ENCODE measurements at places on chromosomes 2 and 18.

- no peak for DNase-seq
Observed at GRCh38 chr18:10686308-10686707, 160.5 kb downstream of the NAPG start.

DNA sequence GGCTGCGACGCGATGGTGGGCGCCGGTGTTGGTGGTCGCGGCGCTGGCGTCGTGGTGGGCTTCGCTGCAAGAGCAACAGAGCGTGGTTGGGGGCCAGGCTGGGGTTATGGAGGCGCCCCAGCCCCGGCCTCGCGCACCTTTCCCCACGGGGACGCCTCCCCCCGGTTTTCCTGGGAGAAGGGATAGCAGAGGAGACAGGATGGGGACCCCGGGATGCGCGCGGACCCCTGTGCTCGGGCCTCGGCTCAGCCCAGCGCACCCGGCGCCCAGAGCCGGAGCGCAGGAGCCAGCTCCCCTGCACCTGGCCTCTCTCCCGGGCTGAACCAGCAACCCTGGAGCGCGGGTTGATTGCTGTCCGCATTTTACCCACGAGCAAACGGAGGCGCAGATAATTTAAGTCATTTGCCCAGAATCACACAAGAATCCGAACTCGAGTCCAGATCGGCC is 1.0 kb downstream of the CD8A start:
- DNase-seq: no peak

DNA sequence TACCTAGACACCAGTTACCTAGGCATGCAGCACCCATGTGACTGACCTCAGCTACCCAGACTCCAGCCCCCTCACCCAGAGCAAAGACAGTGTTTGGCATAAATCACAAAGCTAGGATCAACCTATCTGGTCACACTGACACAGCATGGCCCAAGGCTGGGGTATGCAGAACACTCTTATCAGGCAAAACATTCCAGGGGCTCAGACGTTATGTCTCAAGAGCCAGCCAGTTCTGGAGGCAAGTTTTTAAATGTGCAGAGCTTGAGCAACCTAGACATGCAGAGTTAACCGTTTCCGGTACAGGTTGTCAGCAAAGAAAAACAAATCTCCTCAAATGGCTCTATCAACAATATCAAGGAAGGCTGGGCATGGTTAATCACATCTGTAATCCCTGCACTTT is 92.8 kb downstream of the AP1S3 start:
- DNase-seq: no peak

DNA sequence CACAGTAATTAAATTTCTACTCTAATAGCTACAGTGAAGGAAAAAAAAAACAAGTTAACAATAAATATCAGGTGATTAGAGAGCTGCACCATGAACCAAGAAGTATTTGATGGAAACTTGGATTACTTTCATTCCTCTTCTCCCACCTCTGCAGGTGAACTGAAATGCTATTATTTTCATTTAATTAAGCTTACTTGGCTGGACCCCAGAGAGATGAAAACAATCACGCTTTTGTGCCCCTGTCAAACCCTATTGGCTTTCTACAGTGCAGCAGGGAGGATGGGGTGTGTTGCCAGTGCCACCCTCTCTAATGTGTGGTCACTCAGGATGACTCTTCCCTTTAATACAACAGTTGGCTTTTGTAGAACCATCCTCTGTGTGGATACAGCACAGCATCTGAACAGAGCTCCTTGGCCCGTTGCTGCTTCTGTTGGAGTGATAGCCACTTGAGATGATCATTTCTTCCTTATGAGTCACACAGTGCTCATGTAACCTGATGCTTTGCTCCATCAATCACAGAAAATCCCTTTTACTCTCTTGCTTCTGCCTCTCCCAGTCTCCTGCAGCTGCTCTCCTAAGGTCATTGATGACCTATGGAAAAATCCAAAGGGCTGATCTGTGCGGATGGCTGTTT is 5.5 kb upstream of the ARL4C start:
- DNase-seq: no peak

DNA sequence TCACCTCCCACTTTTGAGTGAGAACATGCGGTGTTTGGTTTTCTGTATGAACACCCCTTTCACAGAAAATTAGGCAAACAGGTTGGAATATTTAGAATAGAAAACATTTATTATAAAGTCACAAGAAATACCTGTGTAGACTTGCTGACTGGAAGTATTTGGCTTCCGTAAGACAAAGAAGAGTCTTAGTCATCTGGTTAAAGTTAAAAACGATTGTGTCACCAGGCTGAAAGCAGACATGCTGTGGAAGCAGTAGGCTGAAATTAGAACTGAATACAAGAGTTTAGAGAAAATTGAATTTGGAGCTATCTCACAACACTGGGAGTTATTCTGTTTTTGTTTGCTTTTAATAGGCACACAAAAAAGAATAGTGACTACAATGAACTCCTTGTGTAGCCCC is 16.2 kb upstream of the CLASP1 start:
- no peak for DNase-seq

- DNase-seq: no peak
Observed at GRCh38 chr2:230658877-230659652, 53.6 kb upstream of the CAB39 start.

DNA sequence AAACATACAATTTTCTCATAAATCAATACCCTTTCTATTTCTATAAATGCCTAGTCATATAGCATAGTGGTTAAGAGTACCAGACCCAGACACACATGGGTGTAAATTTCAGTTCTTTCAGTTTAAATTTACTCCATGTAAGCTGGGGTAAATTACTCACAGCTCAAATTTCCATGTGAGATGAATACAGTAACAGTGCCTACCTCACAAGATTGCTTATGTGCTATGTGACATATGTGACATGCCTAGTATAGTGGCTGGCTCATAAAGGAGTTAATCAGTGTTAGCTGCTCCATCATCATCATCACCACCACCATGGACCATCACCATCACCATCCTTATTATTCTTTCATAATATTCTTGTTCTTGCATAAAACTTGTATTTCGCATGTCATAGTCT is 61.6 kb upstream of the CD302 start:
- DNase-seq: no peak

DNA sequence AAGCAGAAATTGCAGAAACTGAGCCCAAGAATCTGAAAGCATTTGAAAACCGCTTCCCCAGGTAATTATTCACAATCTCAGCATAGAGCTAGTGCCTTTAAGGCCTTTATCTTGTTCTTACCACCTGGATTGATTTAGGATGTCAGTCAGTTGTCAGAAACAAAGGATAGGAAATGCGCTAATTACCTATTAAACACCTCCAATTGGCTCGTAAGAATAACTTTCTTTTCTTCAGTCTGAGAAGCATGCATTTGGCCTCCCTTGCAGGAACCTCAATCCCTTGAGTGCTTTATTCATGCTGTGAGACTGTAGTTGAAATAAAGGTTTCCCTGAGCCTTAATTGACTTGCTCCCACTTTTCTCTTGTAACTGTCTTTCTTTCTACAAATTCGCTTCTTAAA is 400.3 kb upstream of the LRATD1 start:
- DNase-seq: no peak

DNA sequence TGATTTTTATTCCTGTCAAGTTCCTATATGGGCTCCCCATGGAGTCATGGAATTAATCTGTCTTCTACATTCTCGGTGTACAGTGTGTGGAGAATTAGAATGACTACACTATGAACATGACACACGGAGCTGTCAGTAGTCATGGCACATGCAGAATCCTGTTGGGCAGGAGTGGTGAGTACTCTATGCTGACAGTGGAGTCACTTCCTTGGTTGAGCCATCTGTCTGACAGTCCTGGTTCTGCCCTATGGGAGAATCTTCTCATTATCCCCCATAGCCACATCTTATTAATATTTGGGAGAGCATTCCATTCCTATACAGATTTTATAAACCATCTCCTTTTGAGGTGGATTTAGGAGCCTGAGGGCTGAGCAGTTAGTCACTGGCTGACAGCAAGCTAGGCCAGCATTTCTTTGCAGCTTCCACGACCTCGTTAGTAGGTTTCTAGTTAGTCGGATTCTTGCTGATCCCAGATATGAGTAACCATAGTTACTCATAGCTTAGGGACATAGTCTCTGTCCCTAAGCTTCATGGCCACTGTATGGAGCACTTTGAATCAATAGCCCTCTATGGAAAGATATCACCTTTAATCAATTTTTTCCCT is 90.6 kb downstream of the MDH1 start:
- no peak for DNase-seq

DNA sequence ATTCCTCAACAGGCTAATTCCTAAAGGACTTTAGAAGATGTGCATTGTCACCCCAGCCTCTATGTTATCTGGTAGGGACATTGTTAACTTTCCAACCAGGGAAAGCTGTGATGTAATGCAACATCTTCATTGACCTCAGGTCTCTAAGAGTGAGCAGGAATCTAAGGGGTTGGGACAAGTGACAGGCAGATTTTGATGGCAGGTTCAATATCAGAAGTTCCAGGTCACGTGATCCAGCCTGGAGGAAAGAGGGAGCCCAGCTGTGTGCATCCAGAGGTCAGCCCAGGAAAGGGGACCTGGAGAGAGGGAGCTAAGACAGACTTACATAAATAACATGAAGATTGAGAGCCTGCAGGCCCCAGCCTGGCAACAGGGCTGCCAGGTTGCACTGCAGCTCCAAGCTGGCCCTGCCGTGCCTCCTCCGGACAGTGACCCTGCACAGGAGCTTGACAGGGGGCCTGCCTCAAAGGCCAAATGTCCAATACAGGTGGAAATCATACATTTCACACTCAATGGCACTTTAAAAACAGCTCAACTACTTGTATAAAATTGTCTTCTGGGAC is 262.2 kb upstream of the MGAT5 start:
- no peak for DNase-seq

GRCh38 chr2:233358335-233358734 is 4.0 kb downstream of the DGKD start:
- DNase-seq: no peak

DNA sequence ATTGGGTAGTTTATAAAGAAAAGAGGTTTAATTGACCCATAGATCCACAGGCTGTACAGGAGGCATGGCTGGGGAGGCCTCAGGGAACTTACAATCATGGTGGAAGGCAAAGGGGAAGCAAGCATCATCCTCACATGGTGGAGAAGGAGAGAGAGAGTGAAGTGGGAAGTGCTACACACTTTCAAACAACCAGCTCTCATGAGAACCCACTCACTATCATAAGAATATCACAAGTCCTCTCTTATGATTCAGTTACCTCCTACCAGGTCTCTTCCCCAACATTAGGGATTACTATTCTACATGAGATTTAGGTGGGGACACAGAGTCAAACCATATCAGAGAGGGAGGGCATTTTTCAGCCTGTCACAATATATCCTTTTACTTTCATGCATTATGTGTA is 22.7 kb upstream of the DOCK10 start:
- DNase-seq: no peak

GRCh38 chr2:60275958-60276357 is 277.5 kb downstream of the BCL11A start:
- no peak for DNase-seq

DNA sequence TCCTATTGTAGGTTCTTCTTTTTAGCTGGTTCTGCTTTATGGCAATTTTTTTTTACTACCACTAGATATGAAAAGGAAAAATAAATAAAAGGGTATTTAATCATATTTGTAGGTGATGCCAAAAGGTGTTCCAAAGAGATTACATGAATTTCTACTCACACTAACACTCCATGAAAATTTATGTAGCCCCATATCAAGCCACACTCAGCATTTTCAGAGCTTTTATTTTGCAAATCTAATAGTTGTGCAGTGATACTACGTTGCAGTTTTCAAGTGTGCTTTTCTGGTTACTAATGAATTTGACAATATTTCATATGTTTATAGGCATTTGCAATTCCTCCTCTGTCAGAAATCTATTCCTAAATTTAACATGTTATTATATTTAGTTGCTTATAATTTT is 363.9 kb upstream of the TMEFF2 start:
- DNase-seq: no peak

GRCh38 chr2:37917281-37918228 is 7.5 kb upstream of the RMDN2 start:
- DNase-seq: no peak

- no peak for DNase-seq
Observed at GRCh38 chr2:85852937-85853498, 35.8 kb downstream of the ST3GAL5 start.

DNA sequence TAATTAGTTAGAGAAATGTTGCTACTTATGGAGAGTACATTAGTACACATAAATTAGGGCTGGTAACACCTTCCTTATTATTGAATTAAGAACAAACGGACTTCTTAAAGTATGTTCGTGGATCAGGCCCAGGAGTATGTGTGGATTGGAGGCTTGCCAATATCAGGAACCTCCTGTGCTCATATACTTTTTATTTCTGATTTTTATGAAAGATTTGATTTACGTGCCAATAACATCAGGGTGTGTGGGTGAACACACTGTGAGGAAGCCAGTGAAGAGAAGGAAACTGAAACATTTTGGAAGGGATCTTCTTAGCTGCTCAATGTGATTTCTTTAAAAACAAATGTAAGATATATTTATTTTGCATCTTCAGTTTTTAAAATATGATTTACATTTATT is 113.0 kb downstream of the EFEMP1 start:
- no peak for DNase-seq

GRCh38 chr2:132860220-132860619 is 190.2 kb upstream of the LYPD1 start:
- DNase-seq: no peak

- peak; percentile 45 for DNase-seq
Observed at GRCh38 chr2:27303093-27304025, 4.9 kb downstream of the UCN start.

DNA sequence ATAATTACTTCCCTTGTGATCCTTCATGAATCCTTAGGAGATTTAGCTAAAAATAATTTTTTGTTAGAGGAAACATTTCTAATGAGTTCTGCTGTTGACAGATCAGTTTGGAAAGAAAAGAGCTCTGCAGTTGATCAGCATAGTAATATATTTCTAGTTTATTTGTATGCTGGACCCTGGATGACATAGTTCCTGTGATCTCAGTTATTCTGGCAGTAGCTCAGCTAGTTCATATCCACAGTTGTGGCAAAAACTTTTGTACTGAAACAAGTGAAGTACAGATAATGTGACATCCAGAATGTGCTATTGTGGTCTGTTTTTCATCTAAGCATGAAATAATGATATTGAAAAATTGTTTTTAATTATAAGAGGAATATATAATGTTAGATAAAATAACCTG is 33.7 kb downstream of the ABI2 start:
- no peak for DNase-seq

GRCh38 chr2:164565359-164565758 is 55.9 kb downstream of the GRB14 start:
- no peak for DNase-seq

DNA sequence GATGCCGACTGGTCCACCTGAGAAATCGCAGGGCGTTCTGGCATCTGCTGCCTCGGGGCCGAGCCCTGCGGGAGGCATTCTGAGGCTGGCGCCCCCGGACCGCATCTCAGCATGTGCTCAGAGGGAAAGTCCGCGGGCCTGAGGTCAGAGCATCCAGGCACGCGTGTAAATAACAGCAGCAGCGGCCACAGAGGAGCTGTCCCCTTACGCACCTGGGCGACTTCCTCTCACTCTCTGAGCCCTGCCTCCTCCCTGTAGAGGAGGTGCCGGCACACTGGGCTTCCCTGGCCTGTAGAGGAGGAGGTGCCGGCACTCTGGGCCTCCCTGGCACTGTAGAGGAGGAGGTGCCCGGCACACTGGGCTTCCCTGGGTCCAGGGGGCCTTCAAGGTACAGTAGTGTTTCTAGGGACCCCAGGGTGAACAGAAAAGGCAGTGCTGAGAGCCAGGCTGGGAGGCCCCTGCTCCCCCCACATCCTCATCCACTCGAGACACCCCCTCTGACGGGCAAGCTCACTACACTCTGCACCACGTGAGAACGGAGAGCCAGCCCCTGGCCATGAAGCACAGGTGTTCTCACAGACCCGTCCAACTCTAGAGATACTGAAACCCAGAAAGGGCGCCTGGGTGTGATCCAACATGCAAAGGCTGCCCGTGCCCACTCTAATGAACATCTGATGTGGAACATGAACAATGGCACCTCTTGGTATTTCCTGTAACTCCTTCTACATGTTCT is 263.5 kb downstream of the HDAC4 start:
- DNase-seq: no peak
